Activated CD8-positive, alpha-beta T cell treated with anti-CD3 and anti-CD28 coated beads, Interleukin-2, amount 10 ng/mL, durations not matched to agents 7 days and 5 days (primary cell): ENCODE measurements at places on chromosomes 13 and 19. TPM values are rescaled to one million over a fixed set of nuclear protein-coding genes. Genes with fewer than 3 reads are reported as not detected.

DNA sequence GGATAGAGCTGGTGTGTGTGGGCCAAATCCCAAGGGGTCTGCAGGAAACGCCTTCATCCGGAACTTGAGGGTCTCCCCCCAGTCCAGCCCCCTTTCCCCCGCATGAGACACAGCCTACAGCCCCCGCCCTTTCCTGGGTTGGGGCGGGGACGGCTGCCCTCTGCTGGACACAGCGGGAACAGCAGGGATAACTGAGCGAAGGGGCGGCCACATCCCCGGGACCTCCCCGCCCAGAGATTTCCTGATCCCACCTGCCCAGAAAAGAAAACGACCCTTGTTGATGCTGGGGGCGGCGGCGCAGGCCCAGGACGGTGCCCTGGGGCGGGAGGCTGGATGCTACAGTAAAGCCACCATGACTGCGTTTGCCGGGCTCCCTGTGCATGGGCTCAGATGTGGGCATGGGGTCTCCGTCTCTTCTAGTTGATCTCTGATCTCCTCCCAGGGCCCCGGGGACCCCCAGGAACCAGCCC is 14.2 kb downstream of the ONECUT3 start:
- peak; percentile 63 for DNase-seq

- DNase-seq, result no peak
These were observed 12.6 kb downstream of the MBNL2 start for GRCh38 chr13:97234742-97235141.

- DNase-seq, result no peak
These were observed 997 bp upstream of the ZNF446 start for GRCh38 chr19:58474997-58475713.

- no peak for DNase-seq
These were observed 1769.0 kb upstream of the PCDH20 start for GRCh38 chr13:63184693-63185092.

DNA sequence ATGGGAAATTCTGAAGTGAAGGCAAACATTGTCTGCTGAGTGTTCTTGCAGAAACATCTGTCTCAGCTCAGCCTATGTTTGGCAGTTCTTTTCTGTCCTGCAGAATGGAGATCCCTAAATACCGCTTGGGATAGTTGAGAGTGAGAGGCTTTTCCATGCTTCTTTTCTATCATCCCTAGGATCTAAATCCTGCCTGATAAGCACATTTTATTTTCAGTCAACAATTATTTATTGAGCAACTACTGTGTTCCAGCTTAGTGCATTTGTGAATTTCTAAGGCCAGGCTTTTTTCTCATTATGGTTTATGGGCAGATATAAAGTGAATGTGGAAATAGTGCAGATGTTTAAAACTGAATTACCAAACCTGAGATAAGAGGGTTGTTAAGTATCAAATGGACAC is 62.6 kb downstream of the SLC10A2 start:
- DNase-seq, result no peak

GRCh38 chr13:69496981-69497380 is 610.6 kb upstream of the ATXN8OS start:
- DNase-seq, result no peak

The ATXN8OS gene
- not detected for total RNA-seq

The PLEKHJ1 gene
- 78.0 TPM for total RNA-seq

The SERPINE3 gene
- total RNA-seq, result not detected

The ERICH4 gene
- total RNA-seq, result not detected

The ZNF112 gene
- not detected for total RNA-seq

The CAMSAP3 gene
- total RNA-seq, result 0.34 TPM

The FCER2 gene
- 0.29 TPM for total RNA-seq
